ENCODE measurements at places on chromosomes 7 and 10. TPM values are rescaled to one million over a fixed set of nuclear protein-coding genes. Genes with fewer than 3 reads are reported as not detected.

The UBTD1 gene
- 1.9 TPM for total RNA-seq

The SPDYE6 gene
- not detected for total RNA-seq

The SERPINE1 gene
- total RNA-seq: 0.79 TPM

The C10orf143 gene
- total RNA-seq: 12.6 TPM

The GDF2 gene
- total RNA-seq: not detected

The SFXN3 gene
- total RNA-seq: 113 TPM

The OIT3 gene
- total RNA-seq: not detected

The GPR26 gene
- total RNA-seq: not detected

The PDGFA gene
- total RNA-seq: 0.58 TPM

The C10orf71 gene
- not detected for total RNA-seq

The ASZ1 gene
- not detected for total RNA-seq

The FAM25A gene
- total RNA-seq: not detected

The PTF1A gene
- not detected for total RNA-seq

The CDH23 gene
- 2.8 TPM for total RNA-seq

The RBP3 gene
- total RNA-seq: not detected

The IGF2BP3 gene
- total RNA-seq: 1.9 TPM

The ETV1 gene
- 0.26 TPM for total RNA-seq

The VSTM2A gene
- not detected for total RNA-seq

The LRIT1 gene
- not detected for total RNA-seq

The VSTM4 gene
- 0.10 TPM for total RNA-seq

Data from T-cell (primary cell).